ENCODE measurements at places on chromosomes 2 and 18.

- no peak for ATAC-seq
Measured at GRCh38 chr2:127909019-127909418, 23.3 kb upstream of the AMMECR1L start.

GRCh38 chr2:115609978-115610377 is 1167.5 kb downstream of the DPP10 start:
- no peak for ATAC-seq

DNA sequence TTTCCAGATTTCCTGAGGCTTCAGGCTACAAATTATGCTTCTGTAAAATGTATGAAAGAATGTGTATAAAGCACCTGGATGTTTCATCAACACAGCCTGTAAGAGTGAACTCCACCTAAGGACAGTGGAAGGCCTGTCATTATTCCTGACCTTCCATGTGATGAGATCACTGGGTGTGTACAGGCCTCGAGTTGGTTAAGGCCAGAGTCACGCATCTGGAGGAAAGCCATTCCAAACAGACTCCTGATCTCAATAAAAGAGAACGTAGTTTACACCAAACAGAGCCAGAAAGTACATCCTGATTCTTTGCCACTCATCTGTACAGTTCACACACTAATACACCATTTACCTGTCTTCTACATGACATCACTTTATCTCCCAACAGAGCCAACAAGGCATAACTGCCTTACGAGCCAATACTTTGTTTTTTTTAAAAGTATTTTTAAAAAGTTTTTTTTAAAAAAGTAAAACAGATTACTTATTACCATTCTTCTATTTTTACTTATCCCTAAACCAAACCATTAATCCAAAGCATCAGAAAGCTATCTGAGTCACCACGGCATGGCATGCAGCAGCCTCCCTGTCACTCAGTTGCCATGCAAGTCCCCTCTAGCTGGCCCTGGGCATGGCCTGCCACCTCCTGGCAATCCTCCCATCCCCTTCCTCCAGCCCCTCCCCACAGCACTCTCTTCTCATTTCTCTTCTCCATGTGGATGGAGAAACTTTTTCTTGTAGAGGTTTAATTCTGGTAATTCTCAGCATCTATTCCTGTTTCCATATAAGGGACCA is 78.8 kb upstream of the TFCP2L1 start:
- ATAC-seq: peak; percentile 48

DNA sequence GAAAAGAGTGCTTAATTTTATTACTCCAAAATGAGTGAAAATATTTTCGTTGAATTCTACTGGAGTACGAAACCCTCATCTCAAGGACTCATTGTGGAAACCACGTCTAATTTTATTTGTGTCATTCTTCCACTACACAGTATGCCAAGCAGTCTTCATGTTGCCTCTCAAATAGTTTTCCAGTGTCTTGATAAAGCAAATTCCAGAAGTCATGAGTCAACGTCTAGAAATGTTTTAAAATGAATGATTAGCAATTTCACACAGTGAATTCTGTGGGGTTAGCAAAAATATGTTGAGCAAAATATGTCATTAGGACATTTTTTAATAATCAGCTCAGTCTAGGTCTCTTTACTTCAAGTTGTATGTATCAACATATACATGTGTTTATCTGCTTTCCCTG is 865.5 kb downstream of the DSC3 start:
- peak; percentile 44 for ATAC-seq

DNA sequence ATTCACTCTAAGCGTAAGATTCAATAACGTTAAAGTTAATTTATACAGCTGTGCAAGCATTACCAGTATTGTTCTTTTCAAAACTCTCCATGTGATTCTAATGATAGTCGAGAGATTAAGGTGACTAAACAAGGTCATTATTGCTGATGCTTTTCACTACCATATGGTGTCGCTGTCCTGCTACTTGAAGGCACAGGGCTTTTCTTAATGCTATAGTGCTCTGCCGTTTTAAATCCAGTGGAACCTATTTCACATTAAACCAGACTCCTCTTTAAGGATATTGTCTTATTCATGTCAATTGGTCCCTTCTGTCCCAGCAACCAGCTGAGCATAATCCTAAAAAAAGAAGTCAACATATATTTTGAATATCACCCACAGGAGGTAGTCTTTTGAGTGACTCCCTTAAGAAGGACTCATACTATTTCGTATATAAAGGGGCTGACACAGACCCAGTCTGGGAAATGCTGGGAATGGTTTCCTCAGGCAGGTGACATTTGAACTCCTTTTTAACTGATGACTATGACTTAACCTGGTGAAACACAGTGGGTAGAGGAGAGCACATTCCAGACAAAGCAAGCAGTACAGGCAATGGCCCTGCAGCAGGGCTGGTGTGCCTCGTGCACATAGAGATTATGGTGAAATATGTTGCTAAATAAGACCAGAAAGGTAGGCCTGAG is 53.9 kb upstream of the CYTIP start:
- peak; percentile 90 for ATAC-seq

- ATAC-seq: no peak
Measured at GRCh38 chr18:74631623-74632350, 34.1 kb downstream of the ZNF407 start.

DNA sequence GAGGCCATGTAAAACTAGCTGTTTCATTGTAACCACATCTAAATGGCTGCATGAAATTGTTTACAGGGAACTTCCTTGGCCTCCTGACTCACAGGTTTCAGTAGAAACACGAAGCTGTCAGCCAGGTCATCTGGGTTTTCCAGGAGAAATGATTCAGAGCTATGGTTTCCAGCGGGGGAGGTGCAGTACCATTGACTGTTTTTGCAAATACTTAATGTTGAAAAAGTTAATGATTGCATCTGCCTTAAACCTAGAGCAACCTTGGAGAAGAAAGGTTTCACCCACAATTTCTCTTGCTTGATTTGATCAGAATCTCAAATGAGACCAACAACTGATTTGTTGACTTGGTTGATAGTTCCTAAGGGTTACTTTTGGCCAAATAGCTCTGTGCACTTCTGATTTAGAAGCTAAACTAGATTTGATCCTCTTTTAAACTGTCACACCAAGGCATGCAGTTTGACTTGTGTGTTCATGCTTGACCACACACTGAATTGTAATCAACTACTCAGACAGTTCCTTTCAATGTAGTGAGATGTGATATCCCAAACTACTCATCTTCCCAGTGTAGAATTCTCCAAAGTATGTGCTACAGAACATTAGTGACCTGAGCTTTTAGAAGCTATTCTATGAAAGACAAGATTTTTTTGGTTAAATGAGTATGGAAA is 193.5 kb upstream of the CHST9 start:
- no peak for ATAC-seq

GRCh38 chr18:45007531-45007930 is 326.8 kb downstream of the SETBP1 start:
- ATAC-seq: no peak

- ATAC-seq: no peak
Measured at GRCh38 chr2:44267269-44267795, 7.9 kb upstream of the SLC3A1 start.

Measured in SK-N-SH treated with all-trans-retinoic acid at 6 μM for 48 hours (cell line).